Kidney (tissue), 22 donors: ENCODE measurements at places on chromosomes 12 and 14. TPM values are rescaled to one million over a fixed set of nuclear protein-coding genes. Genes with fewer than 3 reads are reported as not detected.

Gene KRT6A
- not detected for total RNA-seq

- no peaks in the 10 kb centered on the region for H3K4me1 ChIP-seq
- H3K4me3 ChIP-seq = no peak overlapping the region
- no peak overlapping the region for H3K27ac ChIP-seq
- DNase-seq = peak; percentile 47
- no peaks in the 10 kb centered on the region for H3K36me3 ChIP-seq
- no peaks in the 10 kb centered on the region for H3K27me3 ChIP-seq
Observed at GRCh38 chr12:19572920-19573558, 133.7 kb downstream of the AEBP2 start.

- no peaks in the 10 kb centered on the region for H3K36me3 ChIP-seq
- no peaks in the 10 kb centered on the region for H3K4me1 ChIP-seq
- no peak overlapping the region for H3K27ac ChIP-seq
- DNase-seq = no peak
Observed at GRCh38 chr14:60211153-60211552, 37.9 kb upstream of the PPM1A start.

- H3K36me3 ChIP-seq = no peaks in the 10 kb centered on the region
- no peaks in the 10 kb centered on the region for H3K27me3 ChIP-seq
- DNase-seq = no peak
- H3K4me1 ChIP-seq = no peaks in the 10 kb centered on the region
- no peak overlapping the region for H3K4me3 ChIP-seq
- H3K27ac ChIP-seq = no peak overlapping the region
Observed at GRCh38 chr12:19209661-19210060, 80.1 kb downstream of the PLEKHA5 start.

- no peaks in the 10 kb centered on the region for H3K36me3 ChIP-seq
- peaks cover 2% of the 10 kb centered on the region for H3K4me1 ChIP-seq
- H3K27ac ChIP-seq = no peak overlapping the region
- no peak overlapping the region for H3K4me3 ChIP-seq
- no peak for DNase-seq
Observed at GRCh38 chr14:50528000-50528399, 4.4 kb downstream of the MAP4K5 start.

DNA sequence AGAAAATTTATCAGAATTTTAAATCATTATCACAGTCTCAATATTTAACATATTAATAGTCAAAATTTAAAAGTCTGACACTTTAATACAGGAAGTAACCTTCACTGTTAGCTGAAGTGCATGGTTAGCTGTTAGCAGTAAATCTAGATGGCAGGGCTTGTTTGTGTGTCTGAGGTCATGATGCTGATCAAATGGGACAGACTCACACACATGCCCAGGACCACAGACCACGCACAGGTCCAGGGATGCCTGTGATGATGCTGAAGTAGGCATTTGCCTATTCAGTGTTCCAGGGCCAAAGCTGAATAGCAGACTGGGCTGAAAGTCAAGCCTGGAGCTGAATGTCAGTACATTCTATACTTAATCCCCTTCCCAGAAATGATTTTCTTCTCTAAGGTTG is 20.5 kb downstream of the FNTB start:
- no peaks in the 10 kb centered on the region for H3K27me3 ChIP-seq
- H3K36me3 ChIP-seq = peaks cover 10% of the 10 kb centered on the region
- no peak overlapping the region for H3K27ac ChIP-seq
- H3K4me1 ChIP-seq = no peaks in the 10 kb centered on the region
- DNase-seq = no peak

Gene CBLN3
- total RNA-seq = 1.3 TPM

DNA sequence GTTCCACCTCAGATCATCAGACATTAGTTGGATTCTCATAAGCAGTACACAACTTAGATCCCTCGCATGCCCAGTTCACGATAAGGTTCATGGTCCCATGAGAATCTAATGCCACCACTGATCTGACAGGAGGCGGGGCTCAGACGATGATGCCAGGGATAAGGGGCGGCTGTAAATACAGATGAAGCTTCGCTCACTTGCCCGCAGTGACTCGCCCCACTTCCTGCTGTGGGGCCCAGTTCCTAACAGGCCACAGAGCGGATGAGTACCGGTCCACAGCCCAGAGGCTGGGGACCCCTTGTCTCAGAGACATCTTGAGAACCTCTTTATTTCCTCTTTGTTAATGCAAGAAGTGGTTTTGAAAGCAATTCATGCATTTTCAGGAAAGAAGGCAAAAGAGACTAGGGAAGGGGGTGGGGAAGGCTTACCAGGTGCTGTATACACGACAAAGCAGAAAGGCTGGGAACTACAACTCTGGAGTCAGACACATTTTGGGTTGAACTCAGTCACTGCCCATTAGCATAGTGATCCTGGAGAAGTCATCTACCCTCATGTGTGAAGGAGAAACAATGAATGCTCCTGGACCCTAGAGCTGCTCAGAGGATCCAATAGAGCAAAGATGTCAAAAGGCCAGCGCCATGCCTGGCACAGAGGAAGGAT is 68.7 kb downstream of the EID3 start:
- H3K36me3 ChIP-seq = no peaks in the 10 kb centered on the region
- H3K4me3 ChIP-seq = no peak overlapping the region
- H3K4me1 ChIP-seq = no peaks in the 10 kb centered on the region
- no peak for DNase-seq
- H3K27ac ChIP-seq = no peak overlapping the region
- no peaks in the 10 kb centered on the region for H3K27me3 ChIP-seq

Gene ARHGDIB
- 151 TPM for total RNA-seq

- H3K4me1 ChIP-seq = no peaks in the 10 kb centered on the region
- H3K4me3 ChIP-seq = no peak overlapping the region
- H3K36me3 ChIP-seq = no peaks in the 10 kb centered on the region
- peak; percentile 18 for DNase-seq
- no peaks in the 10 kb centered on the region for H3K27me3 ChIP-seq
Observed at GRCh38 chr12:18998343-18999261, 130.9 kb upstream of the PLEKHA5 start.

- no peaks in the 10 kb centered on the region for H3K27me3 ChIP-seq
- H3K4me3 ChIP-seq = peak overlapping the region; percentile 62
- peak overlapping the region; percentile 71 for H3K27ac ChIP-seq
- no peaks in the 10 kb centered on the region for H3K36me3 ChIP-seq
- peak; percentile 75 for DNase-seq
Observed at GRCh38 chr12:116534311-116535121, 24.7 kb upstream of the MAP1LC3B2 start.

- no peaks in the 10 kb centered on the region for H3K27me3 ChIP-seq
- no peaks in the 10 kb centered on the region for H3K36me3 ChIP-seq
- no peak overlapping the region for H3K27ac ChIP-seq
- DNase-seq = no peak
- no peaks in the 10 kb centered on the region for H3K4me1 ChIP-seq
- H3K4me3 ChIP-seq = no peak overlapping the region
Observed at GRCh38 chr14:92173668-92174067, 51.9 kb downstream of the CPSF2 start.

DNA sequence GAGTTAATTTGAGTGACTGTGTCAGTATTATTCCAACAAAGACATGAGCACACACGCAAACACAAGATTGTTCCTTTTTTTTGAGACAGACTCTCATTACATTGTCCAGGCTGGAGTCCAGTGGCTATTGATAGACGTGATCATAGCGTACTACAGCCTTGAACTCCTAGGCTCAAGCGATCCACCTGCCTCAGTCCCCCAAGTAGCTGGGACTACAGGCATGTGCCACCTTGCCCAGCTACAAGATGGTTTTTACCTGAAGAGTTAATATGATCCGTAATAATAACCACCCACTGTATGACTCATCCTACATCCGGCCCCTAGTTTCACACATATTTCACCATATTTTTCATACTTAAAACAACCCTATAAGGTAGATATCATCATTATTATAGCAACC is 26.8 kb downstream of the BCAT1 start:
- no peaks in the 10 kb centered on the region for H3K27me3 ChIP-seq
- H3K4me3 ChIP-seq = no peak overlapping the region
- DNase-seq = no peak
- H3K36me3 ChIP-seq = no peaks in the 10 kb centered on the region

DNA sequence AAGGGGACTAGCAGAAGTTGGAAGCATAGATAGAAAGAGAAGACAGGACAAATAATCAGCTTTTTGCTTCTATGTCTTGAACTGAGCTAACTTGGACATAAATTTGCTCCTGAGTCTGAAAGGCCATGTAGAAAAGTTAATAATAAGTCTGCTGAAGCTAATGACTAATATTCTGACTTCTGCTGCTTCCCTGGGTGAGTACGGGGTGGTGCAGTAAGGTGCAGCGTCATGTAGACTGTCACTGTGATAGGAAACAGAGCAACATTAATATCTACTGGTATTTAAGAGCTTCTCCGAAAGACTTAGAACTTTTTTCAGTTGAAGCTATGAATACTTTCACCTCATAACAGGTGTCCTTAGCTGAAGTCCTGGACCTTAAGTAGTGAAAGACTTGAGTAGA is 34.1 kb upstream of the CPM start:
- no peaks in the 10 kb centered on the region for H3K36me3 ChIP-seq
- H3K4me1 ChIP-seq = peaks cover 2% of the 10 kb centered on the region

DNA sequence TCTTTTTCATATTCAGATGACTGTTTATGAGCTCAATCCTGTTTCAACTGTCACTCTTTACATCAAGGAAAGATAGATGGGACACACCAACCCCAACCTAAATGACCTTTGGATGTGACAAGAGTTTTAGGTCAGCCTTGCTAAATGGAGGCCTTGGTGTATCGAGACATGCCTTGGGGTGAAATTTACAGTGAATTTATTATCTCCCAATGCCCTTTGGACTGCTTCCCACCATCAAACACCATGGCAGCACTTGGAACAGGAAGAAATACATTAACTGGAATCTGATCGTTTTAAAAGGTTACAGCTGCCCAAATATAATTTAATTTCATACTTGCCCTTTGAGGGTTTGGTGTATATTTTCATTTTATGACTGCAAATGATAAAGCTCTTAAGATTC is 327.6 kb downstream of the SOX5 start:
- no peaks in the 10 kb centered on the region for H3K4me1 ChIP-seq
- H3K27ac ChIP-seq = no peak overlapping the region
- no peak overlapping the region for H3K4me3 ChIP-seq
- DNase-seq = peak; percentile 54

DNA sequence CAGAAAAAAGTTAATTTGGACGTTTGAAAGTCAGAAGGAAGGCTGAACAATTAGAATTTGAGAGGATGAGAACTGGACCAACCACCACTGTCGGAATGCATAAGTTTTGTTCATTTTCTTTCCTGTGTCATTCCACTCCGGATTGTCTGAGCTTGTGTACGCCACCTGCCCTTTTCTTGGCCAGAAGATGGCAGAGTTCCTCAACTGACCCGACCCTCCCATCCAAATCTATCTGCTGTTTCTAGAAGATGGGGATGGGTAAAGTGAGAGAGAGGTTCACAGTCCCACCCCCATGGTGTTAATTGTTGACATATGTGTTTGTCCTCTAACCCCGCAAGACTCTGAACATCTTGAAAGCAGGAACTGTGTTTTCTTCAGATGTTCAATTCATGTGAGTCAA is 388.0 kb downstream of the VRK1 start:
- H3K27ac ChIP-seq = no peak overlapping the region
- no peaks in the 10 kb centered on the region for H3K4me1 ChIP-seq
- H3K4me3 ChIP-seq = no peak overlapping the region
- no peaks in the 10 kb centered on the region for H3K36me3 ChIP-seq
- no peak for DNase-seq

DNA sequence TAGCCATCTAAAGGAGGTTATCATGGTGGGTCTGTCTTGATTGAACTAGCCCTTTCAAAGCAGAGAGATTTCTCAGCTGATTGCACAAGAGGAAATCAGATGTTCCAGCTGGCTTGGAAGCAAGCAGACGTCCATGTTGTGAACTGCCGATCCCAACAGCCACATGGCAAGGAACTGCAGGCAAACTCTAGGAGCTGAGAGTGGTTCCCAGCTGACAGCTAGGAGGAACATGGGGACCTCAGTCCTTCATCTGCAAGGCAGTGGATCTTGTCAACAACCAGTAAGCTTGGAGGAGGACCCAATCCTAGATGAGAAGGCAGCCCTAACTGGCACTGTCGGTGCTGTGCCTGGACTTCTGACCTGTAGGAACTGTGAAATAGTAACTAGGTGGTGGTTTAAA is 7.7 kb downstream of the ACVR1B start:
- no peak for DNase-seq
- H3K27ac ChIP-seq = peak overlapping the region; percentile 5
- no peaks in the 10 kb centered on the region for H3K27me3 ChIP-seq
- no peaks in the 10 kb centered on the region for H3K36me3 ChIP-seq
- peaks cover 38% of the 10 kb centered on the region for H3K4me1 ChIP-seq
- no peak overlapping the region for H3K4me3 ChIP-seq

DNA sequence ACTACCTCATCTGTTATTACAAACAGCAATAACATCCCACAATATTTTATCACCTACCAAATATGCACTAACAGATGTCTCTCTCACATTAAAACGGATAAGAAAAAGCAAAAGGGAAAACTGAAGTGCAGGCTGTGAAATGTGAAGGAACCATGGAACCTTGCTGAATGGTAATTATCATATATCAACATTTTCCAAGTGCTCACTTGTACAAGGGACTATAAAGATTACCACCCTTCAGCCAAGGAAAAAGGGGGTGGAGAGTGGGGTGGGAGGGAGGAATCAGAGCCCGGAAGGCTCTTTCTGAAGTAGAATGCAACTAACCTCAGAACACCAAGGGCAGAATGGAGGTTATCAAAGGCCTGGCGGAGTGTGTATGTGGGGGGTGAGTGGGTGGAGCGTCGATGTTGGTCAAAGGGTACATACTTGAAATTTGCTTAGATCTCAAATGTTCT is 1.2 kb downstream of the SNX6 start:
- peak overlapping the region; percentile 52 for H3K4me3 ChIP-seq
- no peaks in the 10 kb centered on the region for H3K27me3 ChIP-seq
- DNase-seq = no peak
- H3K27ac ChIP-seq = no peak overlapping the region
- no peaks in the 10 kb centered on the region for H3K36me3 ChIP-seq

DNA sequence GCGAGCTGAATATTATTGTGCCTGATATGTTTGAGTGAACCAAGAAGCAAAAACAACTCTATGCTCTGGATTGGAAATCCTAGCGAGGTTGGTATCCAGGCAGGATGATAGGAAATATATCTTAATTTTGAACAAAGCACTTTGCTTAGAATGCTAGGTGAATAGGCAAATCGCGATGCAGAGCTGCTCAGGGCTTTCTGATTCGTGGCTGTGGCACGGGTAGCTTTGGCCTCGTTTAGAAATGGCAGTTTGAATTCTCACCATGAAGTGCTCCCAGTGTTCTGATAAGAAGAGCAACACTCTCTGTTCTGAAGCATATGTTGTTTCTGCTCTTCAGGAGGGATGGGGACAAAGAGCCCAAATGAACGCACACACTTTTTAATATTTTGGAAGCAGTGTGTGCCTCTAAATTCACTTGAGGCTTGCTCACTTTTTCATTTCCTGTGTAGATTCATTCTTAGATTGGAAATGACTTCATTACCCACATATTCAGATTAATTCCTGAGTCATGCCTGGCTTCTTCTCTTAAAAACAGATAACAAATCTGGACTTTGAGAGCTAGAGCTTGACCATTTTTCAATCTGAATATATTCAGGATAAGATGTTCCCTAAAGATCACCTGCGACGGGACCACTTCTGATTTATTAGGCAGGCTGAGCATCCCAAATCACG is 200.9 kb downstream of the RPAP3 start:
- DNase-seq = no peak
- no peaks in the 10 kb centered on the region for H3K36me3 ChIP-seq
- no peaks in the 10 kb centered on the region for H3K27me3 ChIP-seq
- H3K4me3 ChIP-seq = no peak overlapping the region
- no peak overlapping the region for H3K27ac ChIP-seq
